Neuronal stem cell (in vitro differentiated cells): ENCODE measurements at places on chromosomes 3 and 15.

GRCh38 chr3:43910750-43911149 is 220.0 kb downstream of the ABHD5 start:
- no peaks in the 10 kb centered on the region for H3K36me3 ChIP-seq
- DNase-seq, result no peak
- no peak overlapping the region for H3K4me3 ChIP-seq
- no peak overlapping the region for H3K27ac ChIP-seq

GRCh38 chr3:172355836-172356235 is 92.4 kb downstream of the GHSR start:
- no peaks in the 10 kb centered on the region for H3K27me3 ChIP-seq
- peaks cover 81% of the 10 kb centered on the region for H3K36me3 ChIP-seq
- H3K4me1 ChIP-seq, result no peaks in the 10 kb centered on the region
- DNase-seq, result no peak

GRCh38 chr15:70795311-70795665 is 31.9 kb upstream of the UACA start:
- peaks cover 33% of the 10 kb centered on the region for H3K27me3 ChIP-seq
- H3K36me3 ChIP-seq, result no peaks in the 10 kb centered on the region
- H3K27ac ChIP-seq, result no peak overlapping the region
- H3K4me1 ChIP-seq, result peaks cover 8% of the 10 kb centered on the region
- no peak for DNase-seq
- no peak overlapping the region for H3K4me3 ChIP-seq

DNA sequence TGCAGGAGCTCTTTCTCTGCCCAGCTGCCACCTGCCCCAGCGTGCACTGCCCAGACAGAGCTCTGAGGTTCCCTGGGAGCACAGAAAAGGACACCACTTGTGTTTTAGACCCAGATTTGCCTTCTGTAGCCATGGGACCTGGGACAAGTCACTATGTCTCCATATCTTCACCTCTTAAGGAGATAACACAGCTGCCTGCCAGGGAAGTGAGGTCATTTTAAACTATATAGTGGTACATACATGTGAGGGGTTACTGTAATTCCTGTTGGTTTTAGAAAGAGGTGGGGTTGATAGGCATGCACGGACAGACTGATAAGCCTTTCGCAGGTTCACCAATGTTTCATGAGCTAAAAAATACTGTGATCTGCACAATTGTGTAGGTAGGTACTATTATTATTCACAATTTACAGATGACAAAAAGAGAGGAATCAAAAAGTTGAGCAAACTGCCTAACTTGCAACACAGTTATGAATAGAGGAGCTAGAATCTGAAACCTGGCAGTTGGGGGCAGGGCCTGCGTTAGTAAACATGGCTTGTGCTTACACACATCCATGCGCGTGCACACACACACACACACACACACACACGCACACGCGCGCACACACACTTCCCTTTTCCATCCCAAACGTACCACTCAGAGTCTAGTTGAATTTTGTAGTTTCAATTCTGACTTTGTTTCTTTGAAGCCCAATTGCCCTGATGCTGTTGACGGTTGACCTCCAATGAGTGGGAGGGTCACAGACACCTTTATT is 193.6 kb downstream of the FAM43A start:
- DNase-seq, result no peak
- H3K36me3 ChIP-seq, result no peaks in the 10 kb centered on the region
- H3K4me1 ChIP-seq, result no peaks in the 10 kb centered on the region
- H3K4me3 ChIP-seq, result no peak overlapping the region
- no peaks in the 10 kb centered on the region for H3K27me3 ChIP-seq

DNA sequence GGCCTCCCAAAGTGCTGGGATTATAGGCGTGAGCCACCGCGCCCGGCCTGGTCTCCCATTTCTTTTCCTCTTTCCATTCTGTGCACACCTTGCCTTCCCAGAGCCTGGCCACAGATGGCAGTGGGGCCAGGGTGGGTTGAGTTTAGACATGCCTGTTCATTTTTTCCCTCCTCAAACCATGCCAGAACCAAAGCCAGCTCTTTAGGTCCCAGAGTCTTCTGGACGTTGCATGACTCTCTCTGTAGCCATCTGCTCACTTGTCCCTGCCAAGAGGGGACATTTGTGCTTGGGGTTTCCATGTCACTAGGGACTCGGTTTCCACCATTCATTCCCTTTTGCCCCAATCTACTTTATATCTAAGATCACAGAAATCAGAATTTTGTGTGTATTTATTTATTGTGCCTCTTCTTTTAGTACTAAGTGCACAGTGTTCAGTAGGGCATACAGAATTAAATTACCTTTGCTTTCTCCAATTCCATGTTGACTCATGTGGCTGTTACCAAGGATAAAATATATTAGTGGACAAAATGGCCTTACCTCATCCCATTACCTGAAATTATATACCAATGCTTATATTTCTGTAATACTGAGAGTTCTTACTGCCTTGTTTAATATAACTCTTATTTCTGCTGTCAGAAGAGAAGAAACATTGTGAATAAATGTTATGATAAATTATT is 49.6 kb downstream of the USP13 start:
- H3K36me3 ChIP-seq, result peaks cover 2% of the 10 kb centered on the region
- no peak for DNase-seq
- H3K4me1 ChIP-seq, result peaks cover 6% of the 10 kb centered on the region
- H3K27me3 ChIP-seq, result no peaks in the 10 kb centered on the region
- no peak overlapping the region for H3K4me3 ChIP-seq

DNA sequence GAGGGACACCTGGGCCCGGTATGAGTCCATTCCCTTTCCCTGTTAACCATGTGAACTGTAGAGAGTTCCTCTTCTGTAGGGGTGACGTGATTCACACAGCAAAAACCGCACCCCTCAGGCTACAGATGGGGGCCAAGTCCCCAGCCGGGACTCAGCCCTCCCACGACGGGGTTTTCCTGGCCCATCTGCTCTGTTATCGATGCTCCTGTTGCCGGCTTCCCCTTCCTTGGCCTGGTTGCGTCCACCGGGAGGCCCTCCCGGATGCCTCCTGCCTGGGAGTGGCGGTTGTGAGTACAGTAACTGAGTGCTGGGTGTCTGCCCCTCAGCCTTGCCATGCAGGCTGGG is 817 bp upstream of the PLXNA1 start:
- peaks cover 3% of the 10 kb centered on the region for H3K36me3 ChIP-seq
- peak overlapping the region; percentile 78 for H3K4me3 ChIP-seq
- H3K4me1 ChIP-seq, result peaks cover 11% of the 10 kb centered on the region
- peaks cover 7% of the 10 kb centered on the region for H3K27me3 ChIP-seq
- H3K27ac ChIP-seq, result no peak overlapping the region

- H3K36me3 ChIP-seq, result no peaks in the 10 kb centered on the region
- no peak overlapping the region for H3K27ac ChIP-seq
- H3K4me3 ChIP-seq, result no peak overlapping the region
- DNase-seq, result no peak
- H3K27me3 ChIP-seq, result no peaks in the 10 kb centered on the region
Observed at GRCh38 chr3:5297895-5298294, 110.4 kb downstream of the EDEM1 start.

GRCh38 chr3:139476348-139476747 is at the start of gene RBP2:
Gene RBP2, minus strand, starts transcription at chr3:139476516. Its CDS starts 57 bp downstream, at chr3:139476459.
- H3K4me1 ChIP-seq, result no peaks in the 10 kb centered on the region
- no peak for DNase-seq
- no peak within 1 kb of the TSS for H3K27ac ChIP-seq

DNA sequence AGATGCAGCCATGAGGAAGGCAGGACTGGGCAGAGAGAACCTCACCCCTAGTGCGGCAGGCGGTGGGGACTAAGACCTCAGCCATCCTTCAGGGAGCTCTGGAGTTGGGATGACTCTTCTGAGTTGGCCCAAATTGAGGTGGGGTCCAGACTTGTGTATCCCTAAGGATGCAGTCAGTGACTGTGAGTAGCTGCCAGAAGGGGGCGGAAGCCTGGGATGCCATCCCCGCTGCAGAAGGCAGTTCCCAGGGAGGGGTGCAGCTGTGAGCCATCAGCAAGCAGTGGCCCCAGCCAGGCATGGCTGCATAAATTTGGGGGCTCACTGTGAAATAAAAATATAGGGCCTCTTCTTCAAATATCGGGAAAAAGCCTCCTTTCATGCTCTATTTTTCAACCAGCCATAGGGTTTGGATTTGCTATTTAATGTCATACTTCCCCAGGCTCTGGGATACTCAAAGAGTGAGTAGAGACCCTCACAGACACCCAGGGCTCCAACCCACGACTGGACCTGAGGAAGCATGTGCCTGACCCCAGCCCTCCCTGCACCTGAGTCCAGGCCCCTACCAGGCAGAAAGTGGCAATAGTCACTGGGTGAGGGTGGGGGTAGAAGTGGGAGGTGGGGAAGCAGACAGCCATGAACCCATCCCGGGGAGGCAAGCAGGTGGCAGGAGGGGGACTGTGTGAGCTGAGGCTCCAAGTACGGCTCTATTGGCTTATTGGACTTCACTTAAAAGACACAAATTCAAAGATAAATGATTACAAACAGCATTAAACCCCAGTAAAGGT is 30.5 kb downstream of the GRK7 start:
- H3K4me1 ChIP-seq, result peaks cover 25% of the 10 kb centered on the region
- H3K36me3 ChIP-seq, result no peaks in the 10 kb centered on the region
